ENCODE measurements at places on chromosomes 7 and 10.

- DNase-seq, result no peak
Measured at GRCh38 chr10:47021850-47022249, 110.6 kb downstream of the PTPN20 start.

DNA sequence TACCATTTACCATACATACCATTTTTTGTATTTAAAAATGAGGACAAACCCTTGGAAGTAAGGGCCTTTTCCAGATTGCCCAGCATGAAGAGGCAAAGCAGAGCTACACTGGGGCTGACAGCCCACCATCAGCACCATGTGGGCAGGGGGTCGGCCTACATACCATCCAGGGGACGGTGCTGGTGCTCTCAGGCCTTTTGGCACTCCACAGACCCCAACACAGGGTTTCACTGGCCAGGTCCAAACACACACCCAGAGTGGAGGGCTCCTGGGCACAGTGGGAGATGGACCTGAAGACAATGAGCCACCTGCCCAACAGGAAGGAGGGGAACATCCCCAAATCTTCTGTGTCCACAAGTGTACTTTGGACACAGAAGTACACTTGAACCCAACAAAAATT lies 69.2 kb upstream of the CAMK2B start:
- no peak for DNase-seq

GRCh38 chr10:63415640-63416244 lies 50.0 kb downstream of the JMJD1C start:
- no peak for DNase-seq

DNA sequence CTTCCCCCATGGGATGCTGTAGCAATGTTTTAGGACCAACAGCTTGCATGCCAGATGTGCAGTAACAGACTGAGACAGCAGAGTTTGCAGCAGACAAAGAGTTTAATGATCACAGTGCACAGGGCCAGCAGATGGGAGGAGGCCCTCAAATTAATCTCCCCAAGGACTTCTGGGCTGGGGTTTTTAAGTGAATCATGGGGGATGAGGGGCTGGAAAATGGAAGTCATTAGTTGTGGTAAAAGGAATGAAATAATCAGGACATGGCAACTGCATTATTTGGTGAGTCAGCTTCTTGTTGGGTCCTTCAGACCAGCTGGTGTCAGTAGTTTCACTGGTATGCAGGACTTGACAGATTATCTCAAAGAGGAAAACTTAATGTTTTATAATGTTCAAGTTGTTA lies 12.6 kb upstream of the NRBF2 start:
- DNase-seq, result no peak

DNA sequence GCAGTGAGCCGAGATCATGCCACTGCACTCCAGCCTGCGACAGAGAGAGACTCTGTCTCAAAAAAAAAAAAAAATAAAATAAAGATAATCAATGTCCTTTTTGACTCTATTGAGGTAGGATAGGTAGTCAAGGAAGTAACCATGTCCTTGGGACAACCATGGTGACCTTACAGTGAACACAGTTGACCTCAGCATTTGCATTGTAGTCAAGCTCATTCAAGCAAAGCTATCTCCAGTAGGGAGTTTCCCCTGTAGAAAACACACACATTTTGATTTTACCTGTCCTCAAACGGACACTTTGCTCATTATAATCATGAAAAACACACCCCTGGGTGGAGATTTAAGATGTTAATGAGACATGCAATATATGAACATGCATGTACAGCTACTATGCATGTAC lies 171.7 kb downstream of the KIF20B start:
- no peak for DNase-seq

GRCh38 chr10:48448796-48449195 lies 142.3 kb downstream of the MAPK8 start:
- no peak for DNase-seq

GRCh38 chr7:30920584-30921539 lies 9.2 kb downstream of the AQP1 start:
- no peak for DNase-seq

DNA sequence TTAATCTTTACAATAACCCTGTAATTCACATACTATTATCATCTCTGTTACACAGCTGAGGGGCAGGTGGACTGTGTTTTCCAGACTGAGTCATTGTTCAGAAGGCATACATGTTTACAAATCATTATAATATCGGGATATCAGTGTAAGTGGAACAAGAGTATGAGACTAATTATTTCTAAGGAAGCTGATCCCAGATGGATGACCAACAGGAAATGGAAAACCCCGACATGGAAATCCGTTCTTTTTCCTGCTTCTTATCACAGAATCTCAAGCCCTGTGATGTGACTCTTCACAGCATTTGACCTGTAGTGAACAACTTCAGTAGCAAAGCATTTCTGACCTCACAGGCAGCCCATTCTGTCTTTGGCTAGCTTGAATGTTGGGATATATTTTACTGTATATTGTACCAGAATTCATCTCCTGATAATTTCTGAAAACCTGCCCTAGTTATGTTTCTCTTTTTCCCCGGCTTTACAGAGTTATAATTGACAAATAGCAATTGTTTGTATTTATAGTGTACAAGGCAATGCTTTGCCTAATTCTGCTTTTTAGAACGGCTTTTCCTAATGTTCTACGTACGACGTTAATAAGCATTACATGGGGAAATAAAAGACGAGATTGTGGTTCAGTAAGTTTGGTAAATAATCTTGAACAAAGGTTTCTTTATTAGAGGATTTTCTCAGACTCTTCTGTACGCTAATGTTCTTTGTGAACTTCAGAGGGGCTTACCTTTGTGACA lies 78.6 kb upstream of the SYPL1 start:
- DNase-seq, result no peak

GRCh38 chr10:102642736-102643335 lies 1.4 kb upstream of the TRIM8 start:
- no peak for DNase-seq

DNA sequence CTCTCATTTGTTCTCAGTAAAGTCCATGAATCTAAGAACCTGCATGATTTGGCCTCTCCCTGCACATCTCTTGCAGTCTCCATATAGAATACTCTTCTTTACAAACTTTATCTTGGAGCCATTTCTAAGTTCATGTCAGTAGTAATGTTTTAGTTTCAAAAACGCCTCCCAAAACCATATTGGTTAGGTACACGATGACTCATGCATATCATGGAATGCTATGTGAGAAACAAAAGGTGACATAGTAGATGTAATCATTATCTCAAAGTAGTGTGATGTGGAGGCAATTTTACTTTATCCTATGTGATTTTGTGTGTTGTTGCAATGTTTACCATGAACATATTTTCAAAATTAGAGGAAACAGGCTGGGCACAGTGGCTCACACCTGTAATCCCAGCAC lies 520.7 kb downstream of the KCNMA1 start:
- no peak for DNase-seq

DNA sequence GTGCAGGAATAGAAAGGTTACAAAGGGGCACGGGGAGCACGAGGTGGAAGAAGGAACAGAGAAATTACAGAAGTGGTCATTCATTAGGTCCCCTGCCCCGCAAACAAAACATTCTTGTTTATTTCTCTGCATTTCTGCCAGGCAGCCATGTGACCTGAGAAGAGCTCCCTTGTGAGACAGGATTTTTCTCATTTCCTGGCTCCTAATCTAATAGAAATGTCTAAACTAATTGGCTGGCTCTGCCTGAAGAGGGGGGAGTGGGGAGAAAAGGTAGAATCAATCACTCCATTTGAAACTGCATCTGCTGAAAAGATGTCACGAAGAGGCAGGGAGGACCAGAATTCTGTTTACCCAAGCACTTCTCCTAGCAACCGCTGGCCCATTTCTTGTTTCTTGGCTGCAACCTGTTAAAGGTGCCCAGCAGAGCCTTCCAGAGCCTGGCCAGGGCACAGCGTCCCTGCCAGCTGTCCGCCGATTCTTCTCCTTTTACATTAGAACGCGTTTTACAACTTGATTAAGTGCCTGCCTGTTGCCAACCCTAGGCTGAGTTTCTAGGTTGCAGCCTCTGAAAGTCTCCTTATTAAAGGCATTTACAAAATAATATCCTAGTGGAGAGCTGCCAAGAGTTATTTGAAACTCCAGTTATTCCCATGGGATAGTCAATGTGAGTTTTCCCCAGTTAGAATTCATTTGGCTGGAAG lies 1227.6 kb downstream of the TYW1 start:
- DNase-seq, result no peak

- DNase-seq, result no peak
Measured at GRCh38 chr10:119630300-119630699, 20.9 kb upstream of the BAG3 start.

DNA sequence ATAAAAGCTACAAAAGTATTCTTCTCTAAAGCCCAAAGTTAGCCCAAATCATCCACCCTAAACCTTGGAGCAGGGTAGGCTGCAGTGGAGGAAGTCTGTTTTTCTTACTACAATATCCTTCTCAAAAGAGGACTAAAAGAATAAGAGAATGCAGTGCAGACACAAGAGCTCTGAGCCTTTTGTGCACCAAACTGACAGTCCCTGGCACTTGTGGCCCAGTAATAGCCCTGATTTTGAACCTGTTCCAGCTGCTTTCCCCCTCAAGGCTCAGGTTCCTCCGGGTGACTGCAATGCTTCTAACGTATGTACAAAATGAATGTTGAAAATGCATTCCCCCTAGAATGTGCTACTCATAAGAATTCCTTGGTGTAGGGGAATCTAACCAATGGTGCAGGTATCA lies 154.4 kb downstream of the JAZF1 start:
- DNase-seq, result no peak

DNA sequence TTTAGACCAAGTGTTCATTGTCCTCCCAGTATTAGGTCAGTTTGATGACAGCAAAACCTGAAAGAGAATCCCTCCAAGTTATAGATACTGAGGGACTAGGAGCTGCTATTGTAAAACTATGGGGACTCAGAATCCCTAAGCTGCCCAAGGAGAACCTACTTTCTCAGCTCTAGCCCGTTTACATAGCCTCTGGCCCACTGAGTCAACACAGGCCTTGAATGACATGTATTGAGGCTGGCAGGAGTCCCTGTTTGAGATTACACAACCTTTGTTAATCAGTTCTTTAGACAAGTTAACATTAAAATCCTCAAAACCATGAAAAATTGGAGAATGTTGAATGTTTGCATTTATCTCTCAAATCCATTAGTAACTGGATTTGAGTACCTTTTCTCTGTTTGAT lies 1079.0 kb downstream of the KCNMA1 start:
- no peak for DNase-seq

DNA sequence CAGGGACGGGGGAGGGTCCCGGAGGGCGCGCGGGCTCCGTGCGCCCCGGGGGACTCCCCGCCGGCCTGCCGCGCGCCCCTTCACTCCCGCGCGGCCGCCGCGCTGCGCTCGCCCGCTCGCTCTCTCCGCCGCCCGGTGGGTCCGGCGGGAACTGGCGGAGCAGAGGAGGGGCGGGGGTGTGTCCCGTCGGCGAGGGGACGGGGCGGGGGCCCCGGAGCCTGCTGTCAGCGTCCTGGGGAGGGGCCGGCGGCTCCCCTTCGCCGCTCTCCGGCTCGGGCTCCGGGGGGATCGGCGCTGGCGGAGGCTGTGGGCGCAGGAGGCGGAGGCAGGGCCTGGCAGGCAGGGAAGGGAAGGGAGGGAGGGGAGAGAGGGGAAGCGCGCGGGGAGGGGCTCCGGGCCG lies at the start of gene SH3PXD2A:
TSS of gene SH3PXD2A (minus strand) at position 153 of the 400 bp plus-strand sequence. CDS start 310 bp downstream, outside the sequence.
- DNase-seq, result no peak

DNA sequence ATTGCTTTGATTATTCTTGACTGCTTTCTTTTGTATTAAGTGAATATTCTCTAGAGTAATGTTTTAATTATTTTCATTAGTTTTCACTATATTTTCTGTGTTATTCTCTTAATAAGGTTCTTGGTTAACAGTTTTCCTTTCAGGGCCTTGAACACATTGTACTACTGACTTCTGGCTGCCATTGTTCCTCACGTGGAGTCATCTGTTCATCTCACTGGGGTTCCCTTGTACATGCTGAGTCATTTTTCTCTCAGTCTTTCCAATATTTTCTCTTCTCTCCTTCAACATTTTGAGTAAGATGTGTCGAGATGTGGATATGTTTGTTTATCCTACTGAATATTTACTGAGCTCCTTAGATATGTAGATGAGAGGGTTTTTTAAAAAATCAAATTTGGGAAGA lies 400.7 kb downstream of the TCERG1L start:
- DNase-seq, result no peak

DNA sequence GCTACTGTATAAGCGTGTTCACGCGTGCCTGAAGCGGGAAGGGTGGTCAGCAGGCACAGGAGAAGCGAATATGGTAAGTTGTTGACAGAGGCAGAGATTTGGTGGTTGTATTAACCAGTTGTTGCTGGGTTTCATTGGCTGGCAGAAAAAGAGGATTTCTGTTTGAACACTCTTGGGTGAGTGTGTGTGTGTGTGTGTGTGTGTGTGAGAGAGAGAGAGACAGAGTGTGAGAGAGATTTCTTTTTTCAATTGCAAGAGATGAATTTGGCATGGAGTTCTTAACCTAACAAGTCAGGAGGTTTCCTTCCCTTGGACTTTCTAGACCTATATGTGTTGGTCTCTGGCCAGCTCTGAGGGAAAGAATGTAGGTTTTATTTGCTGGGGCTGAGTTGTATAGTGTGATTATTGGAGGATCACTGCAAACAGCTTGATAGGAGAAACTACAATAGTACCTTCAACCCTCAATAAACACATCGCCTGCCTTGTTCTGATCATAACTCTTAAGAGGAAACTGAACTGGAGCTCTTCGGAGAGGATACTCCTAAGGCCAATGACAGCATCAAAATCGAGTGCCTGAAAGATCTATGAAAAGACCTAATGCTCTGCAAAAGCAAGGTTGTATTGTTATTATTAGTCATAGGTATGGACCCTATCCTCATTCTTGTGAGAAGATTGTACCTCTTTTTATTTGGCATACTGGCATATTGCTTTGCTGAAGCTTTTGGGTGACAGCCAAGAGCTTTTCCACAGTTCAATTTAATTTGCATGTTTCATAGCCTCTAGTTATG lies 1.2 kb downstream of the MCU start:
- no peak for DNase-seq

DNA sequence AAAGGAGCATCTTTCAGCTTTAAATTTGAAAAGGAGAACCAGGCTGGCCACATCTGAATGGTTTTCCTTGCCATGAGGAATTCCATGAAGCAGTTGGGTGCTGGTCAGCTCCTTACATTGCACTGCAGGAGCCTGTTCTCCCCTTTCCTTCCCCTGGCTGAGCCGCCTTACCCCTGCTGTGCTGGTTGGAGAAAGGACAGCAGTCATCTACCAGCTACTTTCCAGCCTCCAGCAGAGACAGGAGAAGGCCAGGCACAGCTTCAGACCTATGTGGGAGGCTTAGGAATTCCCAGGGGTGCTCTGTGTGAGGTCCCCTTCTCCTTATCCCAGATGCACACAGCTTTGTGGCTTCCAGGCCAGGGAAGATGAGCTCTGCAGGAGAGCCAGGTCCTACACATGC lies 4.7 kb downstream of the C10orf71 start:
- DNase-seq, result no peak

DNA sequence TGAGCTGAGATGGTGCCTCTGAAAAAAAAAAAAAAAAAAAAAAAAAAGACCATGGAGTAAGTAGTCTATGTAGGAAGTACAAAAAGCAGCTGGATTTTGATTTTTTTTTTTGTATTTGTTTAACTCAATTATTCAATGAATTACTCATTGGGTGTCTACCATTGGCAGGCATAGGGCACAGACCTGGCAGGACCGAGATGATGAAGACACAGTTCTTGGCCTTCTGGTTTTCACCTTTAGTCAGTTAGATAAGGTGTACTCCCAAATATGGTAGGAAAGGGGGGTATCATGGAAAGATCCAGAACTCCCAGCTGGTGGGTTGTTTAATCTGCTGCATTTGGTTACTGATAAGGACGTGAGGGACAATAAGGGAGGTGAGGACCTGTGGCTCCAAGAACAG lies 97.1 kb upstream of the NMT2 start:
- DNase-seq, result no peak

All from stimulated activated CD8-positive, alpha-beta memory T cell treated with anti-CD3 and anti-CD28 coated beads, Interleukin-4, amount 100 ng/mL, for 4 hours (primary cell).